ENCODE measurements at places on chromosomes 16 and 17.
A peak's percentile ranks its signal among the peaks of the same experiment; 100 is the strongest.

DNA sequence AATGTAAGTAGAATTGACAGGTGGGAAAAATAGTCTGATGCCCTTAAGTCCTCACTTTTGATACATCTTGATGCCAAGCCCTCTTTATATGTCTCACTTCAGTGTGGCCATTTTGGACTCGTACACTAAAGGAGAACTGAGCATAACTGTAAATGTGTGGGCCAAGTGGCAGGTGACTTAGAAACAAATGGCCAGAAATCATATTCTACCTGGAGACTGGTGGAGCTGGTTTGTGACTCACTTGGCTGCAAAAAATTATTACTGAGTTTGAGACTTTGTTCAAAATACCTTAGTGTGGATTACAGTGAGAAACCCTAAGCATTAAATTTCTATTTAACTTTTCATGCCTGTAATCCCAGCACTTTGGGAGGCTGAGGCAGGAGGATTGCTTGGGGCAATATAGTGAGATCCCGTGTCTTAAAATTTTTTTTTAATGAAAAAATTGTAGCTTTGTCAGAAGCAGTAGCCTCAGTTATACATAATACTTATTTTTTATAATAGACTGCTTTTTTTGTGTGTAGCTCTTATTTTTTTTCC, 5.0 kb downstream of the HAPSTR1 start:
- no peak for DNase-seq

GRCh38 chr16:59510008-59510424, 775.9 kb upstream of the GOT2 start:
- DNase-seq: no peak

- no peak for DNase-seq
These were observed 1.0 kb downstream of the OR1A1 start for GRCh38 chr17:3208484-3208883.

- no peak for DNase-seq
These were observed 145.0 kb upstream of the HS3ST4 start for GRCh38 chr16:25546791-25547190.

- DNase-seq: no peak
These were observed 901 bp upstream of the HEATR6 start for GRCh38 chr17:60079401-60080243.

DNA sequence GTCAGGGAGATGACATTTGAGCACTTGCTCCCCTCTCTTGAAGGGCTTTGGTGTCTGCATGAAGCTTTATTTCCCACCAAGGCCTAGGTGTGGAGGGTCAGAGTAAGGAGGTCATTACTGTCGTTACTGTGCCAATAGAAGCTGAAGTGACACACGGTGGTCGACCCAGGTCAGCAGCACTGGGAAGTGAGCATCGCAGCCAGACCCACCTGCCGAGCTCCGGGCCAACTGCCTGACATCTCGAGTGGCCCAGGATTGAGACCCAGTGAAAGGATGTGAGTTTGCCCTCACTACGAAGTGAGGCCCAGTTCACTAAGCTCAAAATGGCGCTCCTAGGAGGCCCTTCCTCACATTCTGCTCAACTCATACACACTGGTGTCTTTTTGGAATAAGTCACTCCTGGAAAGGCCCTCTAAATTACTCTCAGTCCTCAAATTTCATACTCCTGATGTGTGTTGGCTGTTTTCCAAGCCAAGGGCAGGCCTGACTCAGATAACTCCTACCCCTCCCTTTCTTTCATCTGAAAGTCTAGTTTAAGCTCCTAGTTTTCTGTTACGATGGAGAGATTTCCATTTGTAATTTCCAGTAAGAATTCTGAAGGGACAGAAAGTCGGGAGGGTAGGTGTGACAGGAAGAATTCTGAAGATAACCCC, 200.4 kb downstream of the LGALS9B start:
- DNase-seq: no peak

DNA sequence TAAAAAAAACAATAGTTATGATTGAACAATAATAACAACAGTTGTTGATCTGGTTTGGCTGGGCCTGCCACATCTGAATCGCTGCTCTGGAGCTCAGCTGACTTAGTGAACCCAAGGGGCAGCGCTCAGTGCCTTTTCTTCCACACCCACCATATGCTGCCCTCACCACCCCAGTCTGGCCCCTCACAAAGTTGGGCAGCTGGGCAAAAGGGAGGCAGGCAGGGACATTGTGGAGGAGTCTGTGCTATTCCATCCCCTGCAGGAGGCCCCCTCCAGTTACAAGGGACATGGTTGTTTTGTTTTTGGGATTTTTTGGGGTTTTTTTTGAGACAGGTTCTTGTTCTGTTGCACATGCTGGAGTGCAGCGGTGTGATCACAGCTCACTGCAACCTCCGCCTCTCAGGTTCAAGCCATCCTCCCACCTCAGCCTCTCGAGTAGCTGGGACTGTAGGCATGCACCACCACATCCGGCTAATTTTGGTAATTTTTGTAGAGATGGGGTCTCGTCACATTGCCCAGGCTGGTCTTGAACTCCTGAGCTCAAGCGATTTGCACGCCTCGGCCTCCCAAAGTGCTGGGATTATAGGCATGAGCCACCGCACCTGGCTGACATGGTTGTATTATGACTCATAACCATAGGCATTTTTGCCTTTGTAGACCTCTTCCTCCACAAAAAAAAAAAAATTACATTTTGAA, 8.6 kb upstream of the PECAM1 start:
- DNase-seq: no peak

GRCh38 chr16:450385-450784, 24.9 kb downstream of the RAB11FIP3 start:
- no peak for DNase-seq

- no peak for DNase-seq
These were observed 793.7 kb upstream of the EEF2KMT start for GRCh38 chr16:5891296-5891695.

GRCh38 chr16:88508868-88509748, 56.0 kb downstream of the ZFPM1 start:
- DNase-seq: no peak

GRCh38 chr17:13352747-13353415, 248.8 kb downstream of the HS3ST3A1 start:
- DNase-seq: no peak

DNA sequence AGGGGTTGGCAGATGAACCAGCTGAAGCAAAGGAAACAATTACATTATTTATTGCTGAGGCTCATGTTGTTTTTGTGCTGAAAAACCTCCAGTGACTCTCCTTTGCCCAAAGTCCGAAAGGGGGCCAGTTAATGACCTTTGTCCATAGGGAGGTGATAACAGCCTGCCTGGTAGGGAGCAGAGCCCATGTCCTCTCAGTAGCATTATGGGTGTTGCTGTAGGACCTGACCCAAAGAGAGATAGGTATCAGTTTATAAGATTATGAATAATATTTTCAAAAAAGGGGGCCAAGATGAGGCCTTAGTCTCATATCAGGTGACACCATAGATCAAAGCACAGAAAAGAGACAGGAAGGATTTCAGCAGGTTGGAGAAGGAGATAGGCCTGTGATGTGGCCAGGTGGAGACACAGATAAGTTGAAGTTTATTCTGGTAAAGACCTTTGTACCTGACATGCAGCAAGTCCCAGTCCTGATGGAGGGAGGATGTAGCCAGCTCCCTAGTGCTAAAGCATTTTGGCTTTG, 55.1 kb downstream of the CENPV start:
- no peak for DNase-seq

GRCh38 chr16:58853854-58854791, 120.0 kb upstream of the GOT2 start:
- no peak for DNase-seq

DNA sequence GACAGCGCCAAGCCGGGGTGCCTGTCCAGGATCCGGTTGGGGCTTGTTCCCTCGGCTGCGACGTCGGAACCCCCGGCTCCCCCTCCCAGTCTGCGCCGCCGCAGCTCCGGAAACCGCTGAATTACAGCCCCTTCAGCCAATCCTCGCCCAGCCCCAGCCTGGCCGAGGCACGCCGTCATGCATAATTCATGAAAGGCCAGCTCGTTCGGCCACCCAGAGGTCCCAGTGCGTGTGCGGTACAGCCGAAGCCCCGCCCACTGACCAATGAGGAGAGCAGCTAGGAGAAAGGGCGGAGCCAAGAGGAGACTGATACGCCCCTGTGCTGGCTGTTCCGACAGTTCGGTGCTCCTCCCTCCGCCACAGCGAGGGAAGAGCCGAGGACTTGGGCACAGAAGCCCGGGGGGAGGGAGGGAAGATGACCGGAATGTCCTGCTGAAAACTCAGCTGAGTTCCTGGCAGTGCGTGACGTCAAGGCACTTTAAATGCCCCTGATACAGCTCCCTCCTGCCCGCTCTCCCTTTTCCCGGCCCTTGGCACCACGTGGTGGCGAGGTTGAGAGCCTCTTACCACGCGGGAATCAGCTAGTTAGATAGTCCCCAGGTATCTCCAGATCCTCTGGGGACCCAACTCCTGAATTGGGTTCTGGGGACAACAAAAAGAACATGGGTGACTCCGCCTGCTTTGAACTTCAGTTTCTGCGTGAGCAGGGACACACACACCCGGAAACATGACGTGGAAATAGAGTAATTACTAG, at the start of gene STAT3:
STAT3 (minus strand) TSS at position 62 of the 754 bp plus-strand sequence. CDS start 39,926 bp downstream, outside the sequence.
- DNase-seq: peak; percentile 100

DNA sequence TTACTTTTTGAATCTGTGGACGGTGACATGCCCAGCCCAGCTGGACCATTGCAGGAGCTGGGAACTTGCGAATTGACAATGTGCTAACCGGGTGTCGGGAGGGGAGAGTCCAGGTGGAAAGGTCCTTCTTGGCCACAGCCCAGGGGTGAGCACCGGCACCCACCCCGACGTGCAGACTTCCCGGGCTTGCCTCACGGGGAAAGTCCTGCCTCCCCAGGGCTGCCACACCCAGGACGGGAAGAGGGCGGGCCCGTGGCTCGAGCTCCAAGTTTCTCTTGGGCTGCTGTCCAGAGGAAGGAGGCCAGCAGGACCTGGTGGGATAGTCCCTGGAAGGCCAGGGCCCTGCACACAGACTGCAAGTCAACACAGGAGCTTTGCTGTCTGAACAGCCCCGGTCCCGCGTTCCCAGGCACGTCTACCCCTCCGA, 17.7 kb downstream of the CARD14 start:
- DNase-seq: no peak

DNA sequence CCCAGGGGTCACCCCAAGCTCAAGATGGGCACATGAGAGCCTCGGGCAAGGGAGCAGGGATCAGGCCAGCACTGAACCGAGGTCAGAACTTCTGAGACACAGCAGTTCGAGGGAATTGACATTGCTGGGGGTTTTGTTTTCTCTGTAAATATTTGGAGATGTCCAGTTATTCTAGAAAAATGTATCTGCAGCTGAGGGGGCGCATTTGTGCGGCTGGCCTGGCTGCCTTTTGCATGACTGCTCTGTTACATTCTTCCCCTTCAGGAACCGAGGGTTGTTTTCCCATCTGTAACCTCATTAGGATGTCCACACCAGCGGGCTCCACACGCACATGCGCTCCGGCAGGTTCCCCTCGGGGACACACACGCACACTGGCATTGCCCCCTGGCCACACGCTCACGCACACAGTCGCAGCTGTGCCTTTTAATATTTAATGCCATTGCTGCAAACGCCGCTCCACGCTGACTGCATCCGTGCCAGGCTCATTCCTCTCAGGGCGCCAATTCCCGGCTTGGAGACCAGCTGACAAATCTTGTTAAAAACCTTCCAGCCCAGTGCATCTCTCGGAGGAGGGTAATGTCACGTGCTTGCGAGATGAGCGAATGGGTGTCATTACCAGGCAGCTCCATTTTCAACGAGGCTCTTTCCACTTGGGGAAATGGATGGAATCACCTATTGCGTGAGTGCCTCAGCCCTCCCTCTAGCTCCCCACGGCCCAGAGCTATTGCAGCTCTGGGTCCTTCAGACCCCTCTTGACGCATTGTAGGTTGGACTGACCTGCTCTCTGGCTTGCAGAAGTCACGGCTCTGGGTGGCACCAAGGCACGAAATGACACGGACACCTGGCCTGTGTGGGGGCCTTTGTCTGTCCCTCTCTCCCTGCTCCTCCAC, 13.1 kb downstream of the CCR7 start:
- DNase-seq: no peak

DNA sequence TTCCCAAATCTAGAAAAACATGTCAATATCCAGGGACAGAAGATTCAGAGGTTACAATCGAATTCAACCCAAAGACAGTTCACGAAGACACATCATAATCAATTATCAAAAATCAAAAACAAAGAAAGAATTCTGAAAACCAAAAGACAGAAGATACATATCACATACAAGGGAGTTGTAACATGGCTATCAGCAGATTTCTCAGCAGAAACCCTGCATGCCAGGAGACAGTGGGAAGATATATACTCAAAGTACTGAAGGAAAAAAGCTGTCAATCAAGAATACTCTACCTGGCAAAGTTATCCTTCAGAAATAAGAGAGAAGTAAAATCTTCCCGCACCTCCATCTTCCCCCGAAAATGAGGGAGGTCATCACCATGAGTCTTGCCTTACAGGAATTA, 258.6 kb downstream of the CEP112 start:
- DNase-seq: no peak

GRCh38 chr17:75650874-75651273, 16.1 kb downstream of the RECQL5 start:
- DNase-seq: no peak

All from activated naive CD4-positive, alpha-beta T cell (primary cell).